ENCODE measurements at places on chromosomes 3 and 15.
A peak's percentile ranks its signal among the peaks of the same experiment; 100 is the strongest.

- DNase-seq: no peak
Observed at GRCh38 chr3:36164400-36164799, 215.9 kb upstream of the STAC start.

DNA sequence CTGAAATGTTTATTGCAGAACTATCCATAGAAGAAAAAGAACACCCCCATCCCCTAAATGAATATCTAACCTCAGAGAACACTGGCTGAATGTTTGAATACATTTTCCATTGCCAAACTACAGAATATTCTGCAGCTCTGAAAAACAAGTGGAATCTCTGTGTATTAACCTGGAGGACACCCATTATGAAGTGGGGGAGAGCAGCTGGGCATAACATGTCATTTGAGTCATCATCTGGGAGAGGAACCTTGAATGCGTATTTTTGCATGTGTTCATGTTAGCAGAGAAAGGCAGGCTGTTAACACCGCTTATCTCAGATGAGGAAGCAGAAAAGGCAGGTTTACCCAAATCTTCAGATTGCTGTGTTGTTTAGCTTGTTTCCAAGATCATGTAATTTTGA lies 31.5 kb downstream of the ESYT3 start:
- no peak for DNase-seq

DNA sequence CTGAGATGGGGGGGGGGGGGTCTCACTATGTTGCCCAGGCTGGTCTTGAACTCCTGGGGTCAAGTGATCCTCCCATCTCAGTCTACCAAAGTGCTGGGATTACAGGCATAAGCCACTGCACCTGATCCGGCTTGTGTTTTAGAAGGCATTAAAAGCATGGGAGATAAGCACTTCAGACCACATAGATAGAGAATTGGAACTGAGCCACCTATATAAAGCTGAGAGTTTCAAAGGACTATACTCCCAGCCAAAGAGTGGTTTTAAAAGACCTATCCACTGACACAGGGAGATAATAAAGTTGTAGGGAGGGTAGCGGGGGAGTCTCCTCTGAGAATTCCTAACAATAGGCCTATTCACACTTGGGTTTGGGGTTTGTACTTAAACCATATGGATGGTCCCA lies 34.8 kb downstream of the DENND4A start:
- no peak for DNase-seq

GRCh38 chr3:116190095-116190494 lies 255.2 kb downstream of the LSAMP start:
- DNase-seq: no peak

DNA sequence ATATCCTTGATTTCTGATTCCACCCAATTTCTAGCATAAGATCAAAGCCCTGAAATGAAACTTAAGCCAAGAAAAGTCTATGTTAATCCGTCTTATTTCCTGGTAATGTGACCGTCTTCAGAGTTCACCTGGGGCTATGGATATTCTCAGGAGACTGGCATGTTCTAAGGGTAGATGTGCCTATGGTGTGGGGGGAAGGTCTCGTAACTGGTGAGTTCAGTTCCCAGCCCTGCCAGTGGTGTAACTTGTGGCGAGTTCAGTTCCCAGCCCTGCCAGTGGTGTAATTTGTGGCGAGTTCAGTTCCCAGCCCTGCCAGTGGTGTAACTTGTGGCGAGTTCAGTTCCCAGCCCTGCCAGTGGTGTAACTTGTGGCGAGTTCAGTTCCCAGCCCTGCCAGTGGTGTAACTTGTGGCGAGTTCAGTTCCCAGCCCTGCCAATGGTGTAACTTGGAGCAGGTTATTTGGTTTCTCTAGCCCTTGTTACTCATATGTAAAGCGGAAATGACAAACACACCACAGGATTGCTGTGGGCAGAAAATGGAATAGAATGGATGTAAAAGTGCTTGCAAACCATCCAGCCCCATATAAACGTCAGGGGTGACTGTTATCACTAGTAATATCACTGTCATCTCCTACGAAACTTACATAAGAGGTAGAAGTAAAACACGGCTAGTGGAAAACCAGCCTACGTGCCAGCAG lies 30.4 kb downstream of the SLC51A start:
- DNase-seq: peak; percentile 66

- no peak for DNase-seq
Observed at GRCh38 chr3:130963444-130963843, 63.2 kb downstream of the ASTE1 start.

GRCh38 chr15:42218953-42219592 lies 11.0 kb upstream of the VPS39 start:
- no peak for DNase-seq

GRCh38 chr3:45665101-45665572 lies 24.1 kb upstream of the SACM1L start:
- DNase-seq: no peak

- DNase-seq: no peak
Observed at GRCh38 chr15:59260090-59260489, 53.4 kb downstream of the LDHAL6B start.

- no peak for DNase-seq
Observed at GRCh38 chr3:66441129-66441528, 59.7 kb downstream of the LRIG1 start.

- no peak for DNase-seq
Observed at GRCh38 chr3:115212615-115213014, 65.5 kb upstream of the ZBTB20 start.

GRCh38 chr15:43763819-43764446 lies 12.8 kb downstream of the ELL3 start:
- DNase-seq: no peak

DNA sequence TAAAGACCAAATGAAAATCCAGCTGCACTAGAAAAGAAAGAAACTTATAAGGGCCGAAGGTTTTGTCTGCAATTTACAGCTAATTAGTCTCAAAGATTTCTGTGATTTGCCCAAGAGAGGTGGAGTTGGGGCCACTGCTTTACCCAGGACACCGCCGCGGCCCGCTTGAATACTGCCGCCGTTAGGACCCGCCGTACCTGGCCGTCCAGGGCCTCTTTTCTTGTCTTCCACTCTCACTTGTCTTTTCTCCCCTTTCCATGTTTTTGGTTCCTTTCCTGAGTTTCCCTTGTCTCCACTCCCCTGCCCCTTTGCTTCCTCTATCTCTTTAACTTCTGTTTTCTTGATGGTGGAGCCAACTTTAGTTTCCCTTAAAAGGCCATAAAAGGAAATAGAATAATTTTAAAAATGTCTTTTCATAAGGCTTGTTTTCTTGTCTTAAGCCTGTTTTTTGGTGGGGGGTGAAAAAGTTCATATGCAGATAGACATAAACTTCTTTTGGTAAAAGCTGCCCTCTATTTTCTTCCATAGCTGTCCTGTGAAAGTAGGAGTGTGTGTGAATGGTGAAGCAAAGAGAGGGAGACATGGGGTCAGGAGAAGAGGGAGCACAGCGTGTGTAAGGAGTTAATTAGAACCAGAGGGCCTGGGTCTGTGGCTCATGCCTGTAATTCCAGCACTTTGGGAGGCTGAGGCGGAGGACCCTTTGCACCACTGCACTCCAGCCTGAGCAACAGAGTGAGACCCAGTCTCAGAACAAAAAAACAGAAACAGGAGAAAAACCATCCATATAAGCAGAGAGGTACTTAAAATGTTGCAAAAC lies 16.0 kb upstream of the CCNL1 start:
- DNase-seq: no peak

GRCh38 chr15:75554717-75555116 lies 24.4 kb downstream of the PTPN9 start:
- no peak for DNase-seq

GRCh38 chr15:100005715-100006114 lies 272.5 kb upstream of the LYSMD4 start:
- no peak for DNase-seq

- DNase-seq: no peak
Observed at GRCh38 chr15:89936051-89936785, 23.5 kb upstream of the ARPIN start.

GRCh38 chr3:71893122-71893521 lies 108.2 kb upstream of the PROK2 start:
- DNase-seq: no peak

- no peak for DNase-seq
Observed at GRCh38 chr3:34140616-34141015, 342.2 kb downstream of the PDCD6IP start.

GRCh38 chr3:155753038-155753639 lies 8.3 kb upstream of the PLCH1 start:
- DNase-seq: no peak

GRCh38 chr3:146712806-146713205 lies 107.7 kb upstream of the PLSCR5 start:
- no peak for DNase-seq

- no peak for DNase-seq
Observed at GRCh38 chr3:171044835-171045793, 18.6 kb upstream of the SLC2A2 start.

GRCh38 chr3:156836701-156837100 lies 10.5 kb downstream of the LEKR1 start:
- DNase-seq: no peak

DNA sequence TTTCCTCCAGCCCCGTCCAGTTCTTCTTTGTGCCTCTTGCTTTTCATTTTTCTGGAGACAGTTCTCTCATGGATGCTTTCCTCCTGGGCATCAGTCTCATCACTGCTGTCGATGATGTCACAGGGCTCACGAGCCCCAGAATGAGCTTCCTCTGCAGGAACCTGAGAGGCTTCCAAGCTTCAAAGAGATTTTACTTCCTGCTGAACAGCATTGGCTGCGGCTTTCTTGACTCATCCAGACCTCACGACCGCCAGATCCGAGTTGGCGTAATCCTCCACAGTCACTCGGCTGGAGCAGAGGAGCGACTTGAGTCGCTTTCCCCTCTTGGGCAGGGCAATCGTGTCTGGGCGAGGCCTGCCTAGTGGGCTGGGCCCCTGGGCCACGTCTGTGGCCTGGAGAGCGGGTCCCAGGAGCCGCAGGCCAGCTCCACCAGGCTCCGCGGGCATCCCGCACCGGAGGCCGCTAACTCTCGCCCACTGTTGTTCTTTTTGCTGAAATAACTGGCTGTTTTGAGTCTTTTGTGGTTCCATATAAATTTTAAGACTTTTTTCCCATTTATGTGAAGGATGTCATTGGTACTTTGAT lies 20.8 kb upstream of the FAN1 start:
- no peak for DNase-seq

DNA sequence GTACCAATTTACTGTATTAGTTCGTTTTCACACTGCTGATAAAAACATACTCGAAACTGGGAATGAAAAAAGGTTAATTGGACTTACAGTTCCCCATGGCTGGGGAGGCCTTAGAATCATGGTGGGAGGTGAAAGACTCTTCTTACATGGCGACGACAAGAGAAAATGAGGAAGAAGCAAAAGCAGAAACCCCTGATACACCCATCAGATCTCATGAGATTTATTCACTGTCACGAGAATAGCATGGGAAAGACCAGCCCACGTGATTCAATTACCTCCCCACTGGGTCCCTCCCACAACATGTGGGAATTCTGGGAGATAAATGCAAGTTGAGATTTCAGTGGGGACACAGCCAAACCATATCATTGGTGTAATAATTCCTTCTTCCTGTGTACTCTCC lies 69.6 kb downstream of the C3orf20 start:
- no peak for DNase-seq

DNA sequence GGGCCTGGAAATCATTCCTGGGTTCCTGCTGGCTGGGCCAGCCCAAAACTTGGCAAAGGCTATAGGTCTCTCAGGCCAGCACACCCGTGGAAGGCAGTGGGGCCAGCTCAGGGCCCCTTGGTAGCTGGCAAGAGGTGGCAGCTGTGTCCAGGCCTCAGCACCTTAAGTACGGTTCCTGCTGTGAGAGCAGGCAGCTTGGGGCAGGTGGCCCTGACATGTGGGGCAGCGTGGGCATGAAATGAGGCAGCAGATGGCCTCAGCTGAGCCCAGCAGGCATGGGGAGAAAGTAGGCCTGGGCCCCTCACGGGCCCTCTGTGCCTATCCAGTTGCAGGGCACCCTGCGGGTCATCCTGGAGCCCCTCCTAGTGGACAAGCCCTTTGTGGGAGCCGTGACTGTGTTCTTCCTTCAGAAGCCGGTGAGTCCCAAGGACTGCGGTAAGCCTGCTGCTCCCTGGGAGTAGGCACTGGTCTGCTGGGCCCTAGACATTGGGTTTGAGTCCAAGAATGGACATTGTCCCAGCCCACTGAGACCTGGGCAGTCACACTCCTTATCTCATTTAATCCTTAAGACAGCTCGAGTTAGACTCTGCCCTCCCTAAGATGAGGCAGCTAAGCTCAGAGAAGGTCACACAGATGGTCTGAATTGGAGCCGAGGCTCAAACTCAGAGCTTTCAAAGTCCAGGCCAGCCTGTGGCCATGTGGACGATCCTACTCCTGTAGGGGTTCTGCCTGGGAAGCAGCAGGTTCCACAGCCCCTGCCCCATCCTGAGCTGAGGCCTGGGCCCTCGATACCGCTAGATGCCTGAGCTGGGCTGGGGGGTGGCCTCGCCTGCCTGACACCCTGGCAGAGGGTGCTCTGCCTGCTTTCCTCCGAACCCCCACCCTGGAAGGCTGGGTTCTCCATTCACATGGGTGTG lies 25.5 kb downstream of the ESYT3 start:
- DNase-seq: no peak

- DNase-seq: no peak
Observed at GRCh38 chr15:101239724-101240136, 12.1 kb downstream of the CHSY1 start.

GRCh38 chr15:90588427-90588826 lies 58.7 kb downstream of the CRTC3 start:
- no peak for DNase-seq

- no peak for DNase-seq
Observed at GRCh38 chr15:66459818-66460615, 37.5 kb downstream of the SNAPC5 start.

DNA sequence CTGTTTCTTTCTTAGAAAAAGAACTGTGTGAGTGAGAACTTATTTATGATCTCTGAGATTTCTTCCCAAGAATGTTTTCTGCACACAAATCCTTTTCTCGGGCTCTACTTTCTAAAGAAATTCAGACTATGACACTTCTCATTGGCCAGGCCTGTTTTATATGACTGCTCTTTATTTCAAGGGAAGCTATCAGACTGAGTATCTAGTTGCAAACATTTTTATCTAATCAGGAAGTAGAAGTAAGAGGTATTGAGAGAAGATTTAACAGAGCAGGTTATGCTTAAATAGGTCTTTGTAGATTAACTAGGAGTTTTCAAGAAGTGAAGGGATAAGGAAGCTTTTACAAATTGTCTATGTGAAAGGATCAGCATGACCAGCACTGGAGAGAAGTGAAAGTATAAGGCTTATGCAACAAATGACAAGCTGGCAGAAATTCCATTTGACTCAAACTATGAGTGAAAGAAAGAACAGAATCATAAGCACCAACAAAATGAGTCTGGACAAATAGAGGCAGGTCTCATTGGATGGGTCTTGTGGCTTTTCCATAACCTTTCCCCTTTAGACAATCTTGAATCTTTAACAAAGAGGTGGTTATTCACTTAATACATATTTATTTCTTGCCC lies 71.9 kb upstream of the CHL1 start:
- no peak for DNase-seq

GRCh38 chr3:112391648-112392047 lies 58.7 kb downstream of the CD200 start:
- no peak for DNase-seq

DNA sequence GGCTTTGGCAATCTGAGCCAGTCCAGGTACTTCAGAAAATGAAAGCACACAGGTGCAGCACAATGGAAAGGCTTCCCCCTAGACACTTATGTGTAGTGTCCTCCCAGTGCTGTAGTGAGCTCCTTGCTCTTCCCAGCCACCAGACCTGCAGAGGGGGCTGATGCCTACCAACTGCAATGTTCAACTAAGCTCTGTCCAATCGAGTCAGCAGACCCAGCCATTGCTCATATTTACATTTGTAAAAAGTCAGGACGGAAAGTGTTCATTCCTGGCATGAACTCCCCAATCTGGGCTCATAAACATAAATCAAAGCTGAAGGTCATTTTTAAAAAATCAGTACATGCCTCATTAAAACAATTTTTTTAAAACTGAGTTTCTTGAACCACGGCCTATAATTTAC lies 73.0 kb downstream of the FOXP1 start:
- peak; percentile 33 for DNase-seq
